ENCODE measurements at places on chromosomes 4 and X. TPM values are rescaled to one million over a fixed set of nuclear protein-coding genes. Genes with fewer than 3 reads are reported as not detected.

- H3K27ac ChIP-seq: no peak overlapping the region
- peaks cover 14% of the 10 kb centered on the region for H3K4me1 ChIP-seq
- no peak overlapping the region for H3K4me3 ChIP-seq
These were observed 2.1 kb downstream of the TIGD2 start for GRCh38 chr4:89113415-89113814.

DNA sequence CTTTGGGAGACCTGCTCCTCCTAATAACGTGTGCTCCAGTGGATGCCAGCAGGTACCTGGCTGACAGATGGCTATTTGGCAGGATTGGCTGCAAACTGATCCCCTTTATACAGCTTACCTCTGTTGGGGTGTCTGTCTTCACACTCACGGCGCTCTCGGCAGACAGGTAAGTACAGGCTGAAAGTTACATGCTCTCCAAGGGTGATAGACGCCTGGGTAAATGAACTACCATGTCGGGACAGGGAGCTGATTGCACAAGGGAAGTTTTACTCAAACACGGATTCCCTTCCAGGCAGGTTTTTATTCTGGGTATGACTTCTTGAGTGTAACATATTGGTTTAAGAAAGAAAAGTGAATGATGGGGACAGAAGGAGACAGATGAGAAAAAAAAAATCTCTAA lies 836 bp downstream of the GRPR start:
- peaks cover 15% of the 10 kb centered on the region for H3K4me1 ChIP-seq
- no peaks in the 10 kb centered on the region for H3K36me3 ChIP-seq
- H3K27ac ChIP-seq: no peak overlapping the region
- no peak for DNase-seq
- H3K27me3 ChIP-seq: peaks cover 9% of the 10 kb centered on the region
- H3K4me3 ChIP-seq: no peak overlapping the region

DNA sequence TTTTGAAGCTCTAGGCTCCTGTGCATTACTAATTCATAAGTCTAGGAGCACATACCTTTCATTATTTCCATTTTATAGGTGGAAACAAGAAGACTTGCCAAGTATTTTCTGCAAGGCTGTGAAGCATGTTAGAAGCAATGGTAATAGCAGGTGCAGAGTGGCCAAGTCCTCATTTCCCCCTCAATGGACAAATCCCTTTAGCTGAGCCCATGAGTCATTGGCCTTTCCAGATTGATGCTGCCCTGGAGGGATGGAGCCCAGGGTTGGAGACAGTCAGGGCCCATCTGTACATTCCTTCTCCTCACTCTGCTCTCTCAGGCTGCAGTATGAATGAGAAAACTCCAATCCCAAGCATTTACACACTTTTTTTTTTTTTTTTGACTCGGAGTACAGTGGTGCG lies 6.6 kb downstream of the MGST2 start:
- H3K4me1 ChIP-seq: peaks cover 15% of the 10 kb centered on the region
- H3K4me3 ChIP-seq: no peak overlapping the region
- no peak overlapping the region for H3K27ac ChIP-seq
- no peak for DNase-seq

GRCh38 chr4:118969359-118969758 lies 80.7 kb downstream of the SYNPO2 start:
- no peak overlapping the region for H3K27ac ChIP-seq
- peaks cover 6% of the 10 kb centered on the region for H3K27me3 ChIP-seq
- H3K36me3 ChIP-seq: peaks cover 2% of the 10 kb centered on the region
- DNase-seq: no peak

DNA sequence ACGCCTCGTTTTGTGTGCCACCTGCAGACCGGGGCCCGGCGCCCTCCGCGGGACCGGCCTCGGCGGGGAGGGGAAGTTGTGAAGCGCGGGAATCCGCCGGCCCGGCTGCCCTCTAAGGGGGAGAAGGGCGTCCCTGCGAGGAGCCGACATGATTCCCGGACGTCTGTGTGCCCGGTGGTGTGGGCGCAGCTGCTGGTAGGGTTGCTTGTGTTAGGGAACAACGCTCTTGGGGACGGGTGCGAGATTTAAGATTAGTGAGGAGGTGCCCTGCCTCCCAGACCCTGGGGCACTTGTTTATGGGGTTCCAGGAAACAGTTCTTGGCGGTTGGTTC lies 627 bp downstream of the CDKN2AIP start:
- H3K27me3 ChIP-seq: no peaks in the 10 kb centered on the region
- peaks cover 42% of the 10 kb centered on the region for H3K4me1 ChIP-seq
- H3K27ac ChIP-seq: peak overlapping the region; percentile 99
- peaks cover 35% of the 10 kb centered on the region for H3K36me3 ChIP-seq
- DNase-seq: no peak
- peak overlapping the region; percentile 99 for H3K4me3 ChIP-seq

GRCh38 chr4:55561889-55562288 lies 15.2 kb upstream of the CLOCK start:
- H3K27me3 ChIP-seq: peaks cover 9% of the 10 kb centered on the region
- DNase-seq: no peak
- H3K4me1 ChIP-seq: peaks cover 7% of the 10 kb centered on the region
- peaks cover 2% of the 10 kb centered on the region for H3K36me3 ChIP-seq

GRCh38 chr4:150117629-150118028 lies 39.4 kb downstream of the DCLK2 start:
- H3K36me3 ChIP-seq: no peaks in the 10 kb centered on the region
- no peak overlapping the region for H3K27ac ChIP-seq
- peaks cover 3% of the 10 kb centered on the region for H3K27me3 ChIP-seq

DNA sequence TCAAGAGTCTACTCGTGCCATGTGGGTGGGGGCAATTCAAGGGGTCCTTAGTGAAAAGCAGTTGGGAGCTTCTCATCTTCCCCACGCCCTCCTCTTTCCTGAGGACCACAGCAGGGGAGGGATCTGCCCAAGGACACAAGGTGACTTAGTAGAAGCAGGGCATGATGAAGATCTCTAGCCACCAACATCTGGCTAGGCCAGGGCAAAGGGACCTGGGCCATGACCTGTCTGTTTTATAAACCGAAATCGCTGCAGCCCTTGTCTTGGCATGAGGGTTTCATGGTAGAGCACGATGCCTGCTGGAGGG lies 5.1 kb downstream of the G6PD start:
- H3K27ac ChIP-seq: peak overlapping the region; percentile 93
- H3K27me3 ChIP-seq: no peaks in the 10 kb centered on the region
- DNase-seq: no peak
- no peak overlapping the region for H3K4me3 ChIP-seq

- peak overlapping the region; percentile 41 for H3K4me3 ChIP-seq
- peaks cover 25% of the 10 kb centered on the region for H3K4me1 ChIP-seq
- H3K36me3 ChIP-seq: no peaks in the 10 kb centered on the region
These were observed 174.0 kb upstream of the FMR1 start for GRCh38 chrX:147737690-147738089.

- DNase-seq: no peak
- no peaks in the 10 kb centered on the region for H3K4me1 ChIP-seq
- H3K4me3 ChIP-seq: no peak overlapping the region
- no peaks in the 10 kb centered on the region for H3K36me3 ChIP-seq
- no peaks in the 10 kb centered on the region for H3K27me3 ChIP-seq
- no peak overlapping the region for H3K27ac ChIP-seq
These were observed 55.5 kb upstream of the GABRG1 start for GRCh38 chr4:46179356-46179755.

DNA sequence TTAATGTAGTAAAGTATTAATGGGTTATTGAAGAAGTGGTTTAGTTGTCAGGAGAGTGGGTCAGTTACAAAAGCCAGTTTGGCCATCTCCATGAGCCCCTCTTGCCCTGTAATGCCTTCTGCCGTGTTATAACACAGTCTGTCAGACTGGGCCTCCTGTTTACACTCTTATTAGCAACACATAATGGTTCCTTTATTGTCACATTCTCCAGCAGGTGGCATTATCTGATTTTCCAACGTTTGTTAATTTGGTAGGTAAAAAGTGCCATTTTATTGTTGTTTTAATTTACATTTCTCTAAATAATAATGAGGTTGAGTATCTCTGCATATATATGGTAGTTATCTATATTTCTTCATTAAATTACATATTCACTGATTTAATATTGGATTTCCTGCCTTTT lies 560.8 kb downstream of the FGF13 start:
- no peak overlapping the region for H3K27ac ChIP-seq
- H3K4me3 ChIP-seq: no peak overlapping the region
- no peaks in the 10 kb centered on the region for H3K36me3 ChIP-seq

CSAG3 gene
- total RNA-seq: not detected

PDCL2 gene
- not detected for total RNA-seq

MAGEA2B gene
- not detected for total RNA-seq

ADH1A gene
- total RNA-seq: not detected

Measured in activated naive CD8-positive, alpha-beta T cell treated with anti-CD3 and anti-CD28 coated beads, Interleukin-2, amount 10 ng/mL, durations not matched to agents 7 days and 5 days (primary cell).